Stromal cell of bone marrow (primary cell): ENCODE measurements at places on chromosomes 5 and 9.
A peak's percentile ranks its signal among the peaks of the same experiment; 100 is the strongest.

- DNase-seq = no peak
Observed at GRCh38 chr5:93587597-93588351, 4.8 kb downstream of the NR2F1 start.

DNA sequence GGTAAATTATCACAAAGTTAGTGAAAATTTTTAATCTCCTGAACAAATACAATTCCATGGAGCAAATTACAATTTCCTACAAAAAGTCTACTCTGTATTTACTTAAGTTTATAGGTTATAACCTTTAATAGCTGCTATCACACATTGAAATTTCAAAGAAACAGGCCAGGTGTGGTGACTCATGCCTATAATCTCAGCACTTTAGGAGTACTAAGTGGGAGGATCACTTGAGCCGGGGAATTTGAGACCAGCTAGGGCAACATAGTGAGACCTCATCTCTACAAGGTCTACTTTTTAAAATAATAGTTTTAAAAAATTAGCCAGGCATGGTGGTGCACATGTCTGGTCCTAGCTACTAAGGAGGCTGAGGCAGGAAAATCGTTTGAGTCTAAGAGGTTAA, 50.3 kb downstream of the HINT1 start:
- no peak for DNase-seq

- DNase-seq = no peak
Observed at GRCh38 chr5:96067894-96068614, 106.4 kb upstream of the ELL2 start.

DNA sequence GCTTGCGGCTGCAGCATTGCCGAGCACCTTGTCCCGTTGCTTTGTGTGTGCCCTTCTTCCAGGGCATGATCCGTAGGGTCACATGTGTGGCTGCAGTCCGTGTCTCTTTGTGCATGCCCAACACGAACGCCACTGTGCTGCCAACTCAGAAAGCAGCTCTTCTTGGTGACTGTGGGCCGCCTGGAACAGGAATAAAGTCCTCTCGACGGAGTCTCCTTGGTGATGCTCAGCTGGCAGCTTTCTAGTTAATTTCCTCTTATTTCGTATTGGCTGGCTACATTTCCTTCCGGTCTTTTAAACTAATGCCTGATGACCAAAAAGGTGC, 5.8 kb downstream of the EXOC3 start:
- no peak for DNase-seq

DNA sequence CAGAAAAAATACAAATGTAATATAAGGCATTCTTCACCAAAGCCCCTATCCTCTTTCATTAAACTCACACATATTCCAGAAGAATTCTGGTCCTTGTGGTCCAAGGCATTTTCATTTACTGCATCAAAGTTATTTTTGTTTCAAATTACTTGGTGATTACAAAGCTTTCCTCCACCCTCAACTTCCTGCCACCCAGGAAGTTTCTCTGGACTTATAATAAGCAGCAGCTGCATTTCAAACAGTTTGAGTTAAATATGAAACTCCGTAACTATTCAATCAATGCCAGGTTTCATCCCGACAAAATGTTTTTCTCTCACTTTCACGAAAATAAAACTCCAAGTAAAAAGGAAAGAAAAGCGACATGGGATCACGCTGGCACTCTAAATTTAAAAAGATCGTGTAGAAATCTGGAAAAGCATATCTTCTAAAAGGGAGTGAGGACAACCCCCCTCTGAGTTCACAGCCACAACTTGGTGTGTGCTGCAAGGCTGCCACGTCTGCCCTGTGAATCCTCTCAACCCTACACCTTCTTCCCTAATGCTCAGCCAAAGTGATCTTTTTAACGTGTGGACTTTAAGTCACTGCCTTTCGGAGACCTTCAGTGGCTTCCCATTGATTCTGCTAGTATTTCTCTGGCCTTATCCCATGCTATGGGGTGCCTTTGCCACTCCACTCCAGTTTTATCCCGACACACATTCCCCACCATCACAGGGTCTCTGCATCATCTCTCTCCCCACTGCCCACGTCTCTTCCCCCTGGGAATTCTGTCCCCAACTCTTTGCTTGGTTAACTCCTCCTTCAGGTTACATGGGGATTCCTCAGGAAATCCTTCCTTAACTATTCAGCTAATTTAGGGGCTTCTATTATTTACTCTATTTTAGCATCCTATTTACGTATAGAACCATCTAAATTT, 91.1 kb upstream of the CER1 start:
- DNase-seq = no peak

DNA sequence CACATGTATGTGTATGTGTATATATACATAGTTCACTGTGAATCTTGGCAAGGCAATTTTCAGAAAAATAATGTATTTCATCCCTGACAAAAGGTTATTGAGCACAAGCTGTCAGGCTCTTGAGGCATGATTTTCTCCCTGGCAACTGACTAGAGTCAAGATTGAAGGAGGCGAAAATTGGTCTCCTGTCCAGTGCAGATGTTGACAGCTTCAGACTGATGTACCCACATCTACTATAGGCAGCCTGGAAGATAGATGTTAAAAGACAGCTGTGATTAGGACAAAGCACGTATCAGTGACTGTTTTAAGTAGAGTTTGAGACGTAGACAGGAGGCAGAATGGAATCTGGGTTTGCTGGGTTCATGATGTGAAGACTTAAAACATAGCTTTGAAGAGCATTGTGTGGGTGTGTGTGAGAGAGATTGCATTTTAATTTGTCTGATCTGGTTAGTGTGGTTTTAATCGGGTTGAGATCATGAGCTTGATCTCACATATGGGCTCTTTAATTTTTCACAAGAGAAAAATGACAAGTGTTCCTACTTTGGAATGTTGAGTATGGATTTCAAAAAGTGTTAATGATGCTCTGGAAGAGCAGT, 39.1 kb downstream of the CTNNA1 start:
- no peak for DNase-seq

GRCh38 chr9:82354279-82354659, 365.7 kb downstream of the SPATA31D1 start:
- DNase-seq = peak; percentile 80

DNA sequence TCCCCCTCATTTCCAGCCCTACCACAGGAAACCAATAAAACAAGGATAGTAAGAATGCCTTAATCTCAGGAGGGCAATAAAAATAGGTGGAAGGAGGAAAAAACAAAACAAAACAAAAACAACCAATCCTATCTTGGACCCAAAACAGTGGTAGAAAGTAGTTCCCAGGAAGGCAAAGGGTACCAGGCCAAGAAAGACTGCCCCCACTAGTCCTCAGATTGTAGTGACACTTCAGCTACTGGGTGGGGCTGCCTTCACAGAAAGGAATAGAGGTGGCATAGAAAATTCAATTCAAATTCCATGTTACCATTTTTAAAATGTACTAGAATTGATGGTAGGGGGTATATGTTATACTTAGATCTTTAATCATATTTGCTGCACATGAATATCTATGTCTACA, 59.3 kb downstream of the DPYSL3 start:
- DNase-seq = no peak

DNA sequence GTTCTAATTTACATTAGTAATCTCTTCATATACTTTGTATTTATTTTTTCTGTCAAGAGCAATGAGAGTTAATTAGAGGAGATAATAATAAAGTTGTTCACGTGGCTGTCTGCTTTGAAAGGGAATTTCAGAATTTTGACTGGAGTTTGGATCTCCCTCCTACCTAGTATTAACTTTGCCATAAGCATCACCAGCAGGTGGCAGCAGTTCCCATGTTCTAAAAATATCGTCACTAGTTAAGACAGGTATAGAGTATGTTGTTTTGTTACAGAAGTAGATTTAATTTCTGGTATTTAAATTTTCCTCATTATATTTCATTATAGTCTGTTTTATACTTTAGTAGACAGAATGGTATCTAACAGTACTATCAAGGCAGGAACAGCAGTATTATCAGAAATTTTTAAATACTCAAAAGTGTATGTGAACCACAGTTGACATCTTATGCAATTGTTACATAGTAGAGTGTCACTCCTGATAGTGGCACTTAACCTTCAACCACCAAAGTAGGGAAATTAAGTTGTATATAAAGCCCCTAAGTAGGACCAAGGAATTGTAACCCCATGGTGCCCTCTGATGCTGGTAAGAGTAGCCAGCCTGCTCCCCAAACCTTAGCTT, 20.4 kb downstream of the GNPDA1 start:
- DNase-seq = peak; percentile 40

DNA sequence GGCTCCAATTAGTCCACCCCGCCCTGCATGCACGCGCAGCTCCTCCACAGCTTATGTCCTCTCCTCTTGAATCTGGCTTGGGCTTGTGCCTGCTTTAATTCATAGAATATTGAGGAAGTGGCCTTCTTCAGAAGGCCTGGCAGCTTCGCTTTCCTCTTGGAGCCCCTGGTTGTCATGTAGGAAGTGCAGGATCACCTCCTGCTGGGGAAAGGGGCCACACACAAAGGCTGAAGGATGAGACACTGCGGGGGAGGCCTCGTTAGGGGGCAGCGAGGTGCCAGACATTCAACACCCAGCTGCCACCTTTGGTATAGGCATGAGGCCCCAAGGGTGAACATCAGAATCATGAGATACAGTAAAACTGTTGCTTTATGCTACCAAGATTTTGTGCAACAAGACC, 2.7 kb upstream of the CNOT6 start:
- no peak for DNase-seq

GRCh38 chr5:40220260-40220659, 459.5 kb upstream of the PTGER4 start:
- no peak for DNase-seq

- DNase-seq = no peak
Observed at GRCh38 chr9:128118472-128118857, 9.1 kb downstream of the PTGES2 start.

GRCh38 chr5:151155775-151156506, 1.6 kb downstream of the ANXA6 start:
- DNase-seq = no peak

GRCh38 chr5:81389025-81389424, 4.9 kb downstream of the ACOT12 start:
- DNase-seq = no peak

DNA sequence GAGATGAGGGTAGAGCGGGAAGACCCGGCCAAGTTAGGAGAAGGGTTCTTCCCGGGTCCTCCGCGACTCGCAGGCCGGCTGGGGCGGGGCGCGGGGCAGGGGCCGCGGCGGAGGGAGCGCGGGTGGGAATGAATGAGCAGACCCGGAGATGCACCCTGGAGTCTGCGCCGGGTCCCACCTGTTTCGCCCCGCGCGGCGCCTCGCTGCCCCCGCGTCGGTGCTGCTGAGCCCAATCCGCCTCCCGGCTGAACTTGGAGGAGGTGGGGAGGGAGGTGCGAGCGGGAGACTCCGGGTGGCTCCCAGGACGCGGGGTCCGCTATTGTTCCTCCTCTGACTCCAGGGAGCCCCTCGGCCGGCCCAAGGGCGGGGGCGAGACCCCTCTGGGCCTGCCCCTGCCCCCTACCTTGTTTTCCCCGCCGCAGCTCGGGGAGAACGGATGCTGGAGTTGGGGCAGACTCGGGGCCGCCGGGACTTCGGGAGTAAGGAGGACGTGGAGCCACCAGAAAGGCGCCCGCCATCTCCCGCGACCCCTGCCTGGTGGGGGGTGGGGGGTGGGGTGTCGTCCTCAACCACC, 659 bp downstream of the RAI14 start:
- DNase-seq = no peak

- DNase-seq = no peak
Observed at GRCh38 chr5:14212838-14213237, 69.7 kb downstream of the TRIO start.

GRCh38 chr5:167261309-167262100, 1029.9 kb upstream of the WWC1 start:
- no peak for DNase-seq

GRCh38 chr5:127757576-127757975, 54.4 kb downstream of the CCDC192 start:
- peak; percentile 41 for DNase-seq

DNA sequence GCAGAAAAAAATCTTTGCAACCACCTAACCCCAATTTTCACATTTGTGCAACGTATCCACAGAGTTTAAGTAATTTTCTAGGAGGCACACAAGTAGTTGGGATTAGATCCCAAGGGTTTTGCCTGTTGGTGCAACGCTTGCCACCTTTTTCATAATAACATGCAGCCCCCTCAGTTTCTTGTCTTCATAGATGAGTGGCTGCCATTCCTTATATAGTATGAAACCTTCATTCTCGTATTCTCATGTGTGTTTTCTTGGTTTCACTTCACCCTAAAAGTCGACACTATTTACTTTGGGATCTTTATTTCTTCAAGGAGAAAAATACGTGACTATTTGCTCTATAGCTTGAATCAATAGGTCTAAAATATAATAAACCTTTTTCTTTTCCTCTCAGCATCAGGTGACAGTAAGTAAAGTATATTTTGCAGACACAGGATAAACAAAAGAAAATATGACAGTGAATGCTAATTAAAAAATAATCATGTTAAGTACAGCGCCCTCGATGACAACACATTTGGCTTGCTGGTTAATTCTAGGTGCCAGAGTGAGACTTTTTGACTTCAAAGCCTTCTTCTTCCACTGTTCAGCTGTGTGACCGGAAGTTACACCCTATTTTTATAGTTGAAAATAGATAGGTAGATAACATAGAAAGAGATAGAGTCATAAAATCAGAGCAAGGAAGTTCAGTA, 342.8 kb upstream of the CCNG1 start:
- no peak for DNase-seq

GRCh38 chr9:114374936-114375335, 12.8 kb downstream of the AKNA start:
- no peak for DNase-seq

GRCh38 chr5:111641533-111642233, 115.3 kb downstream of the NREP start:
- DNase-seq = peak; percentile 78

DNA sequence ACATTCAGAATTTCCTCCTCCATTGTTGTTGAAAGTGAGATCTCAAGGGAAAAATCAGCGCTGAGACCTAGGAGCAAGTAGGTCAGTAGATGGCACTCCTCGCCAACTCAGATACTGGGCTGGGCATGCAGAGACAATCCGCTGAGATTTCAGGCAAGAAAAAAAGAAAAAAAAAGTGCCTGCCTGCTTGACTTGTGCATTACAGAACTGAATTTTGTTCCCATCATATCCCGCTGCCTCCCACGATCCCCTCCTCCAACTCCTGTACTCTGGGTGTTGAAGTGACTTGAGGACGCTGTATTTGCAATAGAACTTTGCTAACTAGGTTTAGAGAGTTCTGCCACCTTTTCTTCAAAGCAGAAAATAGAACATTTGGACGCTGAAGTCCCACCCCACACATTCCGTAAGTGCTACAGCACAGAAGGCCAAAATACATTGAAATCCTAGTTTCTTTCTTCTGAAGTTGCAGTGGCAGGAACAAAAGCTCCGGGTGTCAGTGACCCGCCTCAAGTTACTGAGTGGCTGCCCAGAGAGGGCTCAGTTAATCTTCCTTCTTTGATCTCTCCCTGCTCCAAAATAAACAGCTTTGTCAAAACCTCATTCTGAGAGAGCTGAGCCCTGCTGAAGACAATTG, 265.8 kb downstream of the MLLT3 start:
- peak; percentile 80 for DNase-seq

DNA sequence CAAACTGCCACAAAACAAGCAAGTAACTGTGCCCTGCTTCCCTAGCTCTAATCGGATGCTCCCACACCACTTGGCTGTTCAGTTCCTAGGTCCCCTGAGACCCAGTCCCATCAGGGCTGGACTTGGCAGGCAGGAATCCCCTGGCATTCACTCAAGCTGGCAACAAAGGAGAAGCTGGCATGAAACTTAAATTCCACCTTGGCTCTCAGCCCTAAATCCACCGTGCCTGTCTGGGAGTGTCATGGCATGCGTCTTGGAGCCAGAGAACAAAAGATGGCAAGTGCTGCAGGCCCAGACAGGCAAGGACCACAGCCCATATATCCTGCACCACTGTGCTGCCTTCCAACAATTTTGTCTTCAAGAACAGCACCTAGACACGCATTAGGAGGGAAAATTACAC, 38.2 kb downstream of the ETF1 start:
- no peak for DNase-seq
